Mucosa of descending colon (tissue), 3 donors: ENCODE measurements at places on chromosomes 4 and X. TPM values are rescaled to one million over a fixed set of nuclear protein-coding genes. Genes with fewer than 3 reads are reported as not detected.

DNA sequence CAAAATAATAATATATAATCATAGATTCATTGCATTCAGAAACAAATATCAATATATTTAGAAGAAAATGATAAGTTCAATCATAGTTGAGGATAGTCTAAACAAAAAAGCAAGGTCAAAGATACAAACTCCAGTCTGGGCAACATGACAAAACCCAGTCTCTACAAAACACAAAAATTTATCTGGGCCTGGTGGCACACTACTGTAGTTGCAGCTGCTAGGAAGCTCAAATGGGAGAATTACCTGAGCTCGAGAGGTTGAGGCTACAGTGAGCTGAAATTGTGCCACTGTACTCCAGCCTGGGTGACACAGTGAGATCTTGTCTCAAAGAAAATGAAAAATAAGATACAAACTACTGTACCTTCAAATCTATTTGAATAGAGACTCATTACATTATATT lies 52.7 kb upstream of the ANXA10 start:
- no peak for DNase-seq

DNA sequence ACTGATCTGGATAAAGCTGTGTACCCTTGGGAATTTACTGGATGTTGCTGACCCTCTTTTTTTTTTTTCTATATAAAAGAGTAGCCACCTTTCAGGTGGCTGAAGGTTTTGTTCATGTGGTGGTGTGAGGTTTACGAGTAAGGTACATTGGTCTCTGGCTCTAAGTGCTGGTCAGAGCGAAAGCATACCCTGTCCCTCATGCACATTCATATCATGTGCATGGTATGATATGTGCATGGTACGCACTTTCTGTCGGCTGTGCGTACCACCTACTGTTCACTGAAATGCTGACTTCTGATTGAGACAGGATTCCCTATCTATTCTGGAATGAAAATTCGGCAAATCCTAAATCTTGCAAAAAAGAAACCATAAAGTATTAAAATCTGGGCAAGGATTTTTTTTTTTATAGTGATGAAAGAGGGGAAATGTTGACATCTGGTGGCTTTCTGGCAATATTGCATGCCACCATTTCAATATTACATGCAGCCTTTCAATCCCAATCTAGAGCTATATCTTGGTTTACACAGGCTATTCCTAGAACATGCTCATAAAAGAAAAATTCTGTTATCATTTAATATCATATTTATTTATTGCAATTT lies 32.8 kb downstream of the FAM149A start:
- no peak for DNase-seq

DNA sequence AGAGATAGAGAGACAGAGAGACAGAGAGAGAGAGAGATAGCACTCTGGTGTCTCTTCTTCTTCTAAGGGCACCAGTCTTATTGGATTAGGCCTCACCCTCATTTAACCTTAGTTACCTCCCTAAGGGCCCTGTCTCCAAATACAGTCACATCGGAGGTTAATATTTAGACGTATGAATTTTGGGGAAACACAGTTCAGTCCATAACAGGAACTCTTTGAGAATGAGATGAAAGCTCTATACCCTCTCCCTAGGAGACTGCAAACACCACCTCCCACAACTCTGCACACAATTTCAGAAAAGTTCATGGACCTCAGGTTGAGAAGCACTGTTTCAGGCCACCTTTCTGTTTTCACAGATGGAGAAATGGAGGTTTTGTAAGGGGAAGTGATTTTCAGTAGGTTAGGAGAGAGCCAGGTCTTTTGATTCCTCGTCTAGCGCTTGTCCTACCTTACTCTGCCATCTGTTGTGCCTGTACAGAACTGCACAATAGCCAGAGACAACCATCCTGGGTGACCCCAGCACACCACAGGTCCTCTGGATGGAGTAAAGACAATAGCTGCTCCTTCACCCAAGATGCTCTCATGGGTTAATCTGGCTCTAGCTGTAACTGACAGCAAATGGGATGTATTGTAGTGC lies 16.9 kb upstream of the LOC101059915 start:
- DNase-seq, result no peak

- DNase-seq, result no peak
Measured at GRCh38 chr4:38306482-38307071, 346.4 kb downstream of the PTTG2 start.

GRCh38 chr4:151676301-151676700 lies 84.5 kb downstream of the GATB start:
- DNase-seq, result no peak

Gene SPINK2
- 2.7 TPM for total RNA-seq
